ENCODE measurements at places on chromosomes 7 and 10. TPM values are rescaled to one million over a fixed set of nuclear protein-coding genes. Genes with fewer than 3 reads are reported as not detected.

DNA sequence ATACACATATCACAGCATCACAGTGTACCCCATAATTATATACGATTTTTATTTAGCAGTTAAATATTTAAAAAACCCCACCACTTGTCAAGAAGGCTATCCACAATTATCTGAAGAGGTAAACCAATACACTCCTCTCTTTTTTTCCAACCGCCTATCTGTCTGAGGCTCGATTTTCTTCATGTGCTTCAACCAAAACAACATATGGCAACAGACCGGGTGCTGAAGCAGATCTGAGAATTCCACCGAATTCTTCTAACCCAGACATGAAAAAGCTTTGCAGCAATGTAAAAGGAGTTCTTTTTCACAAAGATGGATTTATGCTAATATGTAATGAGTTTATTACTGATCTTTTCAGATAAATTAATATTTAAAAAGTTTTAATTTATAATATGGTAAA is 132.4 kb upstream of the RHEB start:
- H3K4me1 ChIP-seq: no peaks in the 10 kb centered on the region
- no peaks in the 10 kb centered on the region for H3K36me3 ChIP-seq
- no peak overlapping the region for H3K27ac ChIP-seq
- no peak for DNase-seq
- H3K27me3 ChIP-seq: peaks cover 7% of the 10 kb centered on the region

Gene FAM24B
- total RNA-seq: 13.1 TPM

- H3K27me3 ChIP-seq: peaks cover 7% of the 10 kb centered on the region
- no peak overlapping the region for H3K27ac ChIP-seq
- DNase-seq: no peak
These were observed 44.2 kb upstream of the PRSS58 start for GRCh38 chr7:142301923-142302550.

- H3K27me3 ChIP-seq: peaks cover 10% of the 10 kb centered on the region
- peaks cover 33% of the 10 kb centered on the region for H3K4me1 ChIP-seq
- DNase-seq: no peak
- H3K27ac ChIP-seq: peak overlapping the region; percentile 30
- H3K4me3 ChIP-seq: no peak overlapping the region
These were observed 169.4 kb downstream of the KIAA1217 start for GRCh38 chr10:24378126-24378920.

Gene CTTNBP2
- not detected for total RNA-seq

Gene TLX1
- total RNA-seq: not detected

DNA sequence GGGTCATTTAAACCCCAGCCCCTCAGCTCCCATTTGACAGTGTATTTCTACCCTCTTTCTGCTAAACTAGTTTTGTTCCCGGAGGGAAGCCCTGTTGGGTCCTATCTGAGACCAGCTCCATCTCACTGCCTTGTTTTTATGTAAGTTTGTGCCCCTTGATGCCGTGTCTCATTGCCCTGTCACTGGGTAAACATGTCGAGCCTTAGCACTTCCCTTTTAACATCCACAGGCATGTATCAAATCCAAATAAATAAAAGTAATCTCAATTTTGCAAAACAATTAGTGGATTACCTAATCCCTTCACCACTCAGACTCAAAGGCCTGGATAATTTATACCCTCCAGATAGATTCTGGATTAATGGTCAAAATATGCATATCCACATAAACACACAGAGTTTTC is 115.7 kb downstream of the CACNA2D1 start:
- no peak overlapping the region for H3K4me3 ChIP-seq
- no peaks in the 10 kb centered on the region for H3K4me1 ChIP-seq
- DNase-seq: no peak
- no peak overlapping the region for H3K27ac ChIP-seq

Measured in activated T-helper 1 cell treated with anti-CD3 and anti-CD28 coated beads, Interleukin-12 subunit alpha, Interleukin-12 subunit beta, Interleukin-2, Interleukin-4 antibody, amounts not matched to agents 30 ng/mL and 10 ng/mL and 1 ng/mL, durations not matched to agents 14 hours and 24 hours and 36 hours (primary cell).